Lower lobe of right lung (tissue), 2 donors: ENCODE measurements at places on chromosomes 6 and 20. TPM values are rescaled to one million over a fixed set of nuclear protein-coding genes. Genes with fewer than 3 reads are reported as not detected.

The LTV1 gene
- 22.5 TPM for total RNA-seq

The ULBP2 gene
- total RNA-seq: 2.2 TPM

The RAB32 gene
- total RNA-seq: 36.9 TPM

The COL9A3 gene
- 0.89 TPM for total RNA-seq

The RAET1L gene
- not detected for total RNA-seq

The AP5S1 gene
- 11.1 TPM for total RNA-seq

The ADGRB3 gene
- total RNA-seq: 2.3 TPM

The RGS19 gene
- total RNA-seq: 57.5 TPM

The CST4 gene
- not detected for total RNA-seq

The VSTM2L gene
- 14.1 TPM for total RNA-seq

The CALHM6 gene
- total RNA-seq: 9.1 TPM

The TNF gene
- total RNA-seq: 4.5 TPM

The MRPL14 gene
- 83.9 TPM for total RNA-seq

The E2F3 gene
- 9.8 TPM for total RNA-seq

The TSBP1 gene
- total RNA-seq: not detected

The CST1 gene
- total RNA-seq: not detected

- peak; percentile 77 for DNase-seq
Observed at GRCh38 chr6:7108196-7108963, 619 bp downstream of the RREB1 start.

DNA sequence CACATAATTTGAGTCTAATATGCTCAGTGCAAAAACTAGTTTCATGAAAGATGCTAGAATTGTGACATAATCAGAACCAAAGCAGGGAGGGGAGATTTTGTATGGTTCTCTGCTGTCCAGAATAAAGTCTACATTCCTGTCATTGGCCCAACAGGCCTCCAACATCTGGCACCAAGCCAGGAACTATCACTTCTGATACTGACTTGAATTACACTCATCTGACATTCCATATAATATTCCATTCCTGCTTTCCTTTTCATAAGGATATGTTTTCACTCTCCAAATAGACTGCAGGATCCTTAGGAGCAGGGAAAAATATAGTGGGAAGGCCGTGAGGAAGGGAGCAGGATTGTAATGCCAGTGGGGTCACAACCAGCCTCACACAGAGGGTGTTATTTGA lies 84.6 kb upstream of the BTN3A2 start:
- no peak for DNase-seq

DNA sequence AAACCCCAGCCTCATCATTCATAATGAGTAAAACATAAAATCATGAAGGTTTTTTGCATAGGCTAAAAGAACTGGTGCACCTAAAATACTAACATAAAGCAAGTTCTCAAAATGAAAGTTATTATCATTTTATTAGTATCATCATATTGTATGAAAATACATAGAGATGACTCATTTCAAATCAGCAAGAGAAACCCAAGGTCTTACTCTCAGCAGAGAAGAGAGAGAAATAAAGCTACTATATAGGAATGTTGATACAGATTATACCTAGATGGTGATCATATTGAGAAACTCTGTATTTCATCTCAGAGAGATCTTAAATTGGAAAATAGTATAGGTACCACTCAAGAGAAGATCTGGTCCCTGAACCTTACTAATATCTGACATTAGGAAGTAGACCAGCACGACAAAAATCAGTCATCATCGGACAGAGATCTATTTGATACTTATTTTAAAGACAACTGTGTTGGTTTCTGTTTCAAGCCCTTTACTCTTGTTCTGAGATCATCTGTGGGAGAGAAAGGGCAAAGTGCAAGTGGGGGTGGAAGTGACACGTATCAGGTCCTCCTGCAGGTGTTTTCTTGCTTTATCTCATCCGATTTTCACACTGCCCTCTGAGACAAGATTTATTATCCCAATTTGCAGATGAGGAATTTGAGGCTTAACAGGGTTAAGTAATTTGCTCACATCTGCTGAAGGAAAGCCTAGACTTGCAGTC lies 532.3 kb downstream of the MAFB start:
- DNase-seq: no peak

- DNase-seq: no peak
Observed at GRCh38 chr6:40312213-40313015, 274.8 kb downstream of the LRFN2 start.

- no peak for DNase-seq
Observed at GRCh38 chr6:53721766-53722165, 56.2 kb upstream of the KLHL31 start.

DNA sequence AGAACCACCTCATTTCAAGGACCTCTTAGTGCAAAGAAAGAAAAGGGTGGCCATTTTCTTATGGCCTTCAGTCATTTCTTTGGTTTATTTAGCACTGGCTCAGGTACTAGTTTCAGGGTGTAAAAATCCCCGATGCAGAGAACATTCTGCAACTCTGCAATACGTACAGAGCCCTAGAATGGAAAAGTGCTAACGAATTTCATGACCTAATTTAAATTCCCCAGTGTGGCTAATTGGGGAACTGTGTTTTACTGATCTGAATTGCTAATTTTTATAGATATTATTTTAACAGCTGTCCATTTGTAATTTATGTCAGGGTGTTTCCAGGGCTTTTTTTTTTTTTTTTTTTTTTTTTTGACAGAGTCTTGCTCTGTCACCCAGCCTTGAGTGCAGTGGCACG lies 160.7 kb downstream of the UST start:
- no peak for DNase-seq

- no peak for DNase-seq
Observed at GRCh38 chr6:71028236-71028876, 71.5 kb upstream of the B3GAT2 start.

GRCh38 chr20:33554914-33555420 lies 65.1 kb downstream of the CBFA2T2 start:
- DNase-seq: no peak

DNA sequence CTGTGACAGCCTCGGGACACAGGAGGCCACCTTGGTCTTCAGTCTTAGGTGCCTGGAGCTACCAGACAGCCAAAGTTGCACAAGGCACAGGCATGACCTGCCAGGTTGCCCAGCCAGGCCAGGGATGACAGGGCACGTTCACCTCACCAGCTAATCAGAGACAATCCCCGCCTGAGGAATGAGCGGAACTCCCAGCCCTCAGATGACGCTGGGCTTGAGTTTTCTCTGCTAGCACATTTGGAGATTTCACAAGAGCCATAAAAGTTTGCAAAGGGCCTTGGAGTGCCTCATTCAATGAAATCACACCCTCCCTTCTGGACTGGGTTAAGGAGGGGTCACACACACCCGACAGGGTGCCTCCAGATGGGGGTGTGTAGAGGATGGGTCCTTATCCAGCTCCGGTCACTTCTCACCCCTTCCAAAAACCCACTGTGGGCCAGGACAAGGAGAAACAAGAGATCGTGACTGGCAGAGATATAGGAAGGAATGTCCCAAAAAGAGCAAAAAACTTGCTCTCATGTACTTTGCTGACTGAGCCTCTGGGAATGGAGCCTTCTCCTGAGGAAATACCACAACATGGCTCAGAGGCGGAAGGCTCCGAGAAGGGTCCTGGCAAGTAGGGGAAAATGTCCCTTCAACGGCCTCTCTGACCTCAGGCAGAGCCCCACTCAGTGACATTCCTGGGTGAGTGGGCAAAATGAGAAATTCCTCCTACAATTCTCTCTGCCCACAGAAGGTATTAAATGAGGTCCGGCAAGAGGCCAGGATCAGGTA lies 121.6 kb downstream of the ISM1 start:
- peak; percentile 85 for DNase-seq

- no peak for DNase-seq
Observed at GRCh38 chr6:34661357-34661756, 35.2 kb downstream of the ILRUN start.

GRCh38 chr6:156645097-156645496 lies 132.1 kb upstream of the ARID1B start:
- no peak for DNase-seq

GRCh38 chr20:58056921-58057686 lies 171.3 kb downstream of the ANKRD60 start:
- DNase-seq: no peak

GRCh38 chr6:67433124-67433523 lies 1202.0 kb upstream of the ADGRB3 start:
- no peak for DNase-seq

GRCh38 chr6:12941422-12941821 lies 224.9 kb downstream of the PHACTR1 start:
- DNase-seq: no peak

- peak; percentile 23 for DNase-seq
Observed at GRCh38 chr20:63094767-63095499, 88.2 kb upstream of the BHLHE23 start.

GRCh38 chr6:125750692-125751333 lies 1.4 kb downstream of the HEY2 start:
- DNase-seq: no peak

DNA sequence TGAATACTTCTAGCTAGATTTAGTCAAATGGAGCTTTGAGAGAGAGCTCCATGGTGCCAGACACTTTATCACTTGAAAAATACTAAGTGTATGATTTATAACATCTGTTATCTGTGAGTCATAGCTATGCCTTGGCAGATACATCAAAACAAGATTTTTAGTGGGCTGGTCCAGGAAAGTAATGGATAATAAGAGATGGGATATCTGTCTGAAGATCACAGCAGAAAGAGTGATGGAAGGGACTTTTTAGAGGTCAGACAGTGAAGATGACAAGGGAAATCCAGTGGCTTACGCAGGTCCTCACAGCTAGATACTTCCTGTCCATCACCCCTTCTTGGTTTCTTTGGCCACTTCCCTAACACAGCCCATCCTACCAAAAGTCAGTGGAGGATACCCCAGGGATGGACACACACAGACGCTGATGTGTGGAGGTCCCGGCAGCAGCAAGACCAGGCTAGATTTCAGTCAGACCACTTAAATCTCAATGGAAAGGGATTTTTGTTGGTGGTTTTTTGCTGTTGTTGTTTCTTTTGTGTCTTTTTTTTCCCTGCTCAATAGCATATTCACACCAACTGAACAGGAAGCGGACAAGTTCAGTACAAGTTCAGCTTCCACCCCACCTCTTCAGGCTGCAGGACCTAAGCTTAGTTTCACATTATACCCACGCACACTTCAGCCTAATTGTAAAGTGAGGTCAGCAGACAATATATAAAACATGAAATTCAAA lies 209.3 kb downstream of the ALDH8A1 start:
- no peak for DNase-seq

GRCh38 chr20:13353261-13353945 lies 132.3 kb downstream of the ISM1 start:
- no peak for DNase-seq
